ENCODE measurements at places on chromosomes 11 and 22.

DNA sequence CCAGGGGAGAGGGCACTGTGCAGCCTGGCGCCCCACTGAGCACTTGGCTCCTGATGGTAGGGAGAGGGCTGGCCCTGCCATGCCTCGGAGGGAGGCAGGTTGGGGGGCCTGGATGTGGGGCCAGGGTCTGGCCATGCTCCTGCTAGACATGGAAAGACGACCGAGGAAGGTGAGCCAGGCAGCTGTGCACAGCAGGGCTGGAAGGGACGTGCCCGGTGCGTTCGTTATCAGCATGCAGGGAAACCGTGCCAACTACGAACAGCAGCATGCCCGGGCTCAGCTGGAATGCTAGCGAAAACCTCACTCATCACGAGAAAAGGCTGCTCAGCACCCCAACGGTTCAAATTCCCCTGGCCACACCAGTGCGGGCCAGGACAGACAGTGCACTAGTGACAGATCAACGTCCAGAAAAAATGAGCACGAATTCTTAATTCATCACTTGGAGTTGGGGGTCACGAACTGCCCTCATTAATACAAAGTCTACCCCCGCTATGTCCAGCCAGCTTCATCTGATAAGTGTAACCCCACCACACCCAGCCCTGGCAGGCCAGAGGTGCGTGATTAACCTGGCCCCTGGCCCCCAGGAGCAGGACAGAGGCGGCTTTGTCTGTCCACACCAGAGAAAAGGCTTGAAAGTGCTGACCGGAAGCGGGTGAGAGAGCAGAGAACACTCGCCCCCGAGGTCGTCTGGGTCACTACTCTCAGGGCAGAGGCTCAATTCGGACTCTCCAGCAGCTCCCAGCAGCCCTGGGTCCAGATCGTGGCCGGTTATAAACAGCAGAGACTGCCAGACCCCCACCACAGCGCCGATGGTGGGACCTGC is 84.2 kb downstream of the CELSR1 start:
- DNase-seq: no peak

DNA sequence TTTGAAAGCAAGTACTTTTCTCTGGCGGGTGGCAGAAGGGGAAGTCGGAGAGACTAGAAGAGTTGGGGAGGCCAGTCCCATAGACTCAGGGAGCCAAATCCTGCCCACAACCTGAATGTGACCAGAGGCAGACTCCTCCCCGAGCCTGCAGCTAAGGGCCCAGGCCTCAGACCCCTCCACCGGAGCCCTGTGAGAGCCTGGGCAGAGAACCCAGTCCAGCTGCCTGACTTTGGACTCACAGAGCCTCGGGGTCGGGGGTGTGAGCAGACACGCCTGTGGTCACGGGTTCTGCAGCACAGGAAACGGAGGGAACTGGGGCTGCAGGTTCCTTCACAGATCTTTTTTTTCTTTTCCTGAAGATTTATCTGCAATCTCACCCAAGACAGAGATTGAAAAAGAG is 312.3 kb downstream of the CTTN start:
- no peak for DNase-seq

DNA sequence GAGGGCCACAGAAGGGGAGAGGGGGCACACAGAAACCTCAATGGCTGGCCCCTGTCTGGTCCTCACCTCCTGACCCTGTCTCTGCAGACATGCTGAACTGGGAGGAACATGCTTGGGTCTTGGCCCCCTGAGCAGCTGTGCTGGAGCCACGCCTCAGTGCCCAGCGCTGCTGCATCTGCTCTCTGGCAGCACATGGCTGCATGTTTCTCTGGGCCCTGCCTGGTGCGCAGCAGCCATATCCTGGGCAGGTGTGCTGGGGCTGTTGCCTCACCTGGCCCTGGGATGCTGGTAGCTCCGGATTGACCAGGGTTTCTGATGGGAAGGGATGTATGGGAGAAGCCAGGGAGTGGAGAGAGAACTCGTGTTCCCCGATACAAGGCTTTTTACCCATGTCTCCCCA is 248.0 kb downstream of the ST3GAL4 start:
- DNase-seq: no peak

GRCh38 chr11:7522121-7522520 is 8.3 kb downstream of the PPFIBP2 start:
- no peak for DNase-seq

GRCh38 chr11:79342236-79342635 is 98.6 kb downstream of the TENM4 start:
- no peak for DNase-seq

- no peak for DNase-seq
Observed at GRCh38 chr22:45690008-45690407, 18.4 kb downstream of the ATXN10 start.

DNA sequence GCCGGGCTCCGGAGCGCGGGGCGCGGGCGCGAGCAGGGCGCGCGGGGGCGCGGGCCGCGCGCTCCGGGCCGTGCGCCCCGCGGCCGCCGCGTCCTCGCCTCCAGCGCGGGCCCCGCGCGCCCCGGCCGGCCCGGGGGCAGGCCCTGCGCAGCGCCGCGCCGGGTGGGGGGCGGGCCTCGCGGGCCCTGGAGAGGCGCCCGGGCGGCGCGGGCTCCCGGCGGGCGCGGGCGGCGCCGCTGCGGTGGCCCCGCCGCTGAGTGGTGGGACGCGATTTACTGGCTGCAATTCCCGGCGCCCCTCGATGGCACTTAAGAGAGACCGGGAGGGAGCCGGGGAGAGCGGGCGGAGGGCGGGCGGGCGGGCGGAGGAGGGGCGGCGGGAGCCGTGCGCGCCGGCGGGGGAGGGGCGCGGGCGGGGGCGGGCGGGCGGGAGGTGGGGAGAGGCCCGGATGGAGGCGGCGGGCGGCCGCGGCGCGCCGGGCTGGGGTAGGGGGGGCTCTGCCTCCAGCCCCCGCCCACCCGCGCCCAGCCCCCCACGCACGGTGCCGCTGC is 73.2 kb upstream of the TCF20 start:
- no peak for DNase-seq

DNA sequence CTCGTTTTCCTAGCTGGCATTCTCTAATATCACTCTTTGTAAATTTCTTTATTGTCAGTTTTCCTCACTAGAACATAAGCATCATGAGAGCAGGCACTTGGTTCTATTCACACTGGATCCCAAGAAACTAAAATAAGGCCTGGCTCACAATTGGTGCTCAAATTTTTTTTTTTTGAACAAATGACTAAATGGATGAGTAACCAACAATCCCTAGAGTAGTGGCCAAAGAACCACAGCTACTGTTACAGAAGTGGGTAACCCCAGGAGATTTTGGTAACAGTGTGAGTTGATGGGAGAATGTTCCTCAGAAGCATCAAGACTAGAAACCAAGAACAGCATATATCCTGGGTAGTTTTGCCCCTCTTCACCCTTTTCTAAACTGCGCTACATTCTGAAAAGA is 572.6 kb downstream of the INSC start:
- no peak for DNase-seq

GRCh38 chr11:2459796-2460531 is 15.2 kb downstream of the KCNQ1 start:
- DNase-seq: no peak

DNA sequence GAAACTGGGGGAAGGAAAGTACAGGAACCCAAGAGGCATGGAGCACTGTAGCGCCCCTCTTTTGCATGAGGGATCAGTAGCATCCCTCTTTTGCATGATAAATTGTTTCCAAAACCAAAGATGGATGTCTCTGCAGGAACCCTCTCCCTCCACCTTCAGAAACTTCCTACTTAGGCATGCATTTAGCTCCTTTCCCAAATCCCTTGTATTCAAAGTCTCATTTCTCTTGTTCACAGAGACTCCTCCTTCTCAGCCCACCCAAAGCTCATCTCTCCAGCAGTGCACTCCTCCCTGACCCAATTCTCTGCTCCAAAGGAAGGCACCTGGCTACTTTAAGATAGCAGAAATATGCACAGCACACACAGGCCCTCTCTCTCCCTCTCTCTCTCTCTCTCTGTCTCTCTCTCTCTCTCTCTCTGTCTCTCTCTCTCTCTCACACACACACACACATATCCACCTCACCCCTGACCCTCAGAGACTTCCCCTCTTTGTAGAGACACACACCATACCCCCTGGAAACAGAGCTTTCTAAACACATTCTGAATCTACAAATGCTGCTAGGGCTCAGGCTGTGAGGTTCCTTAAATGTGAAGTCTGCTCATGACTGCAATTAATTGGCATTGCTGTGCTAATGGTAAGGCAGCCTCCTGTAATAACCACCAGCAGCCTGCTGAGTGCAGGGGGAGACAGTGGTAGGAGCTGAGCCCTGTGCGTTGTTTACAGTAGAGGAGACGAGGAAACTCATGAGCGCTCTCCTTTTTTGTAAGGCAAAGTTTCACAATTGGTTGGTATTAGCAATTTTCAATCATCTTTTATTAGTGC is 519.6 kb downstream of the NTM start:
- no peak for DNase-seq

DNA sequence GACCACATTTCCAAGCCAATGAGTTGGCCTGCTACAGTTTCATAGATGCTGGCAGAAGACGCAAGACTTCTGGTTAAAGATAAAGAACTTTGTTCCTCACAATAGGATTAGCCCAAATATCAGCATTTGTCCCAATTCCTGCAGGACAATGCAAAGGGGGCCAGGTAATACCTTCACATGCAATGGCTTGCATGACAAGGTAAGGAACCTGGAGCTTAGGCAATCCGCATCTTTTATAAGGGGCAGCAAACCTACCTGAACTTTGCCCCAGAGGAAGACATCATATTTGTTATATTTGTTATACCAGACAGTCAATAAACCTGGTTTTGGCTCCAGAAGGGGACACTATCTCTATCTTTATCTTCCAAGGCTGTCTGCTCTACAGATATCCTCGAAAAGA is 5.3 kb downstream of the P2RY6 start:
- no peak for DNase-seq

DNA sequence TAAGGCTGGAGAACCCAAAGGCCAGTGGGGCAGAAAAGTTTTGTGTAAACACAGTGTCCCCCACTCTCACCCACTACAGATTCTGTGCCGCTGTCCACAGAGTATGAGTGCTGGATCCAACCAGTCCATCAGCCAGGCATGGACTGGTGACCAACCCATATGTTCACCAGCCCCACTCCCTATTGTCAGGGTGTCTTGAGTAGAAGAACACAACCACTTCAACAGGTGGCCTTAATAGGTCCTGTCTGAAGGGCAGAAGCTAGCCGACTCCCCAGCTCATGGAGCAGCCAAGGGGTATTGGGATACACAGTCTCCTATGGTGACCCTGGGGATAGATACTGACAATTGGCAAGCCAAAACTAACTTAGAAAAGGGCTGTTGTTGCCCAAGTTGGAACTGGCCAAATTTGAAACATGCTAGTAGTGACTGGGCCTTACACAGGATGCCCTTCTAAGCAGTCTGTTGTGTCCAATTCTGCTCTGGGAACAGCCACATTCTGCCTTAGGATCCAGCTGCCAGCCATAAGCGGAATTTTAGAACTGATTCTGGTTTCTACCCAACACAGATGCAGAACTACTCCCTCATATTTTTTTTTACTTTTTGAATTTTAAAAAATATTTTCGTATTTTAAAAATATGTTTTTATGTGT is 19.8 kb upstream of the PGM2L1 start:
- DNase-seq: no peak

- DNase-seq: no peak
Observed at GRCh38 chr11:117219455-117219854, 12.4 kb downstream of the PCSK7 start.

- no peak for DNase-seq
Observed at GRCh38 chr11:118938491-118939403, 13.0 kb upstream of the BCL9L start.

DNA sequence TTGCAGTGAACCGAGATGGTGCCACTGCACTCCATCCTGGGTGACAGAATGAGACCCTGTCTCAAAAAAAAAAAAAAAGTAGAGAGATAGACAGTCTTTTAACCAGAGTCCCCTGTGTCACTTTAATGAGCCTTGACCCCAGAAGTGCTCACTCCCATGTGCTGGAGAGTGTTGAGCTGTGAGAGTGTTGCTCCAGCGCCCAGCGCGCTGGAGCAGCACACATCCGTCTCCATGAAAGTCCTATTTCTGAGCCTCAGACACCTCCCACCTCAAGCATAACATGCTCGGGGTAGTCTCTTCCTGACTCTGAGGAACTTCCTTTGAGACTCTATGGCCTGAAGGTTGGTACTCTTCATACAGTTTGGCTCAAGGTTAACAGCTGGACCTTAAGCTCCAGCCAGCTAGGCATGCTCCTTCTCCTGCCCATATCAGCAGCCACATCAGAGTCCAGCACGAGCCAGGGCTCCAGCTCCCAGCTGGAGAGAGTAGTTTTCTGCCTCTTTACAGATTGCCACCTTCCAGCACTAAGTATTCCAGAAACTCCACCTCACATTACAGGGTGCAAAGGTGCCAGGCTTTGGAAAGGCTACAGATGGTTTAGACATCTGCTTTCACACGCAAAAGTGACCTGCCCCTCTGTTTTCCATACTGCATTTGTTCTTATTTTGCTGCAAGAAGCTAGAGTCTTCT is 29.4 kb upstream of the UBASH3B start:
- DNase-seq: no peak

Data from stimulated activated CD4-positive, alpha-beta T cell treated with anti-CD3 and anti-CD28 coated beads, Interleukin-4, amount 100 ng/mL, for 24 hours (primary cell).